H7 (cell line): ENCODE measurements at places on chromosomes 4 and X. TPM values are rescaled to one million over a fixed set of nuclear protein-coding genes. Genes with fewer than 3 reads are reported as not detected.

DNA sequence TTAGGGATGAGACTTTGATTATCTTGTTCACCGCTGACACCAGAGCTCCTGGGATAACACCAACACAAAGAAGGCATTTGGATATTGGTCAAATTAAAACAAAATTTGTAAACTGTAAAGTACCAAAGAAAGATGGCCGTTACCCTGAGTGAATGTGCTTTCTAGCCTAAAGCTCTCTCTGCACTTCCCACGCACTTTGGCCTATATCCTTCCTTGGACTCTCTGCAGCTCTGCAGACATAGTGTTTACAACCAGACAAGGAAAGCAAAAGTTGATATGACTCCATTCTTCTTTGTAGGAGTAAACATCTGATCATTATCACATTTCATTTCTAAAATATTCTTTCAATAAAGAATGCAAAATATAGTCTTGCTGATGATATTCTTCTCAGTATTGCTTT is 44.8 kb upstream of the PITX2 start:
- no peak for DNase-seq

DNA sequence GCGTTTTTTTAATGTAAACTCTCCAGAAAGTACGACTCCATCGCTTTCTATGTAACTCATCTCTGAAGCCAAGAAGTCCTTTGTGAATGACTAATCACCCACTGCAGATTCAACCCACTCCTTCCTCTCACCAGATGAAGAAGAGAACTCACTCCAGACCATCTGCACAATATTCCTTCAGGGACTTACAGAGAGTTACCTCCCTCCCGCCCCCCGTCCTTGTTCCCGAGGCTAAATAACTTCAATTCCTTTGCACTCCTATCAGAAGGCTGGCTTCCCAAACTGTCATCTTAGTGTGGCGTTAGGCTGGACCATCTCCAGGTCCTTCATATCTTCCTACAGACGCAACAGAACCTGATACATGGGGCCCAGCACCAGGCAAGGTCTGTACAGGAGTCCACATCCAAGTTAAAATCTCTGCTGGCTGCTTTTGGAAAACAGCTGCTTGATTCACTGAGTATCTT is 82.4 kb downstream of the AFAP1 start:
- no peak for DNase-seq

DNA sequence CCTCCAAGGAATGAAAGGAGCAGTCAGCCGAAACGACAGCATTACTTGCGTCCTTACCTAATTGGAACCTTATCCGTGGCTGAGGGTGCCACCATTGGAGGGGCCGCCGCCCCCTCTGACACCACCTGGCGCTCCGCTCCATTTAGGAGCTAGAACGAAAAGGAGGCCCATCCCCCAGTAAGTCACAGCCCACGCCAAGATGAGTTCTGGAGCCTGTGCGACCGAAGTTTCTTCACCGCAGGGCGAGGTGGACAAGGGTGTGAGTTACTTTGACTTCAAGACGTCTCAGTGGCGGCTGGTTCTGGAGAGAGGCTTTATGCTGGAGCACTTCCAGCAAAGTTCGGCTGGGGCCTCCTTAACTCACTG is 729 bp upstream of the IRF2 start:
- no peak for DNase-seq

DNA sequence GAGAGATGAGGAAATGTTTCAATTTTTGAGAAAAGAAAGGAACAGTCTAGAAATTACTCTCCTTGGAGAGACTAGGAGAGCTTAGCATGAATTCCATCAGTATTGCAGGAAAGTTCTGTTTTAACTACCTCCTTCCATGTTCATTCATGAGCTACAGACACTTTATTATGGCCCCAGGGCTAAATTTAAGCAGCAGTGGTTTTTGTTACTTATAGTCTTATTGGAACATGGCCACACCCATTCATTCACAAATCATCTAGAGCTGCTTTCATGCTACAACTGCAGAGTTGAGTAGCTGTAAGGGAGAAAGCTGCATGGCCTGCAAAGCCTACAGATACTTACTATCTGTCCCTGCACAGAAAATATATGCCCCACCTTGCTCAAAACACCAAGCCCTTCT is 81.7 kb downstream of the SHISA3 start:
- DNase-seq: no peak

The OTC gene
- total RNA-seq: not detected in 2 replicates

DNA sequence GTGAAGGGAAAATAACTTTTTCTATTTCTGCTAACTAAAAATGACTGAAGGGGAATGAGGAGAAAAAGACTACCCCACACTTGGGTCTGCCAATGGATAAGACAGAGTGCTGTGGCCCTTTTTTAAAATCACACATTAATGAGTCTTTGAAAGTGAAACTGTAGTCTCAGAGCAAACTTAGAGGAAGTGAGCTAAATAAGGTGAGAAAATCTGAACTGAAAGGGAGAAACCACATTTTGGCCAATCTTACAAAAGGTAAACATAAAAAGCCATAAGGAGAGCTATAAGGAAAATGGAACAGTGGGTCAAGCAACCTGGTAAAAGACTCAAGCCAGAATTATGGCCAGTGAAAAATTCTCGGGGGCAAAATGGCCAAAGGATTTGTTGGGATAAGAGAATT is 755.1 kb upstream of the IGFBP7 start:
- no peak for DNase-seq

The MAGEA1 gene
- total RNA-seq: not detected in 2 replicates

The KIF4A gene
- 25.7 and 36.0 TPM in 2 replicates for total RNA-seq

The MYOZ2 gene
- not detected in 2 replicates for total RNA-seq

The SHROOM2 gene
- total RNA-seq: 22.9 and 24.1 TPM in 2 replicates

DNA sequence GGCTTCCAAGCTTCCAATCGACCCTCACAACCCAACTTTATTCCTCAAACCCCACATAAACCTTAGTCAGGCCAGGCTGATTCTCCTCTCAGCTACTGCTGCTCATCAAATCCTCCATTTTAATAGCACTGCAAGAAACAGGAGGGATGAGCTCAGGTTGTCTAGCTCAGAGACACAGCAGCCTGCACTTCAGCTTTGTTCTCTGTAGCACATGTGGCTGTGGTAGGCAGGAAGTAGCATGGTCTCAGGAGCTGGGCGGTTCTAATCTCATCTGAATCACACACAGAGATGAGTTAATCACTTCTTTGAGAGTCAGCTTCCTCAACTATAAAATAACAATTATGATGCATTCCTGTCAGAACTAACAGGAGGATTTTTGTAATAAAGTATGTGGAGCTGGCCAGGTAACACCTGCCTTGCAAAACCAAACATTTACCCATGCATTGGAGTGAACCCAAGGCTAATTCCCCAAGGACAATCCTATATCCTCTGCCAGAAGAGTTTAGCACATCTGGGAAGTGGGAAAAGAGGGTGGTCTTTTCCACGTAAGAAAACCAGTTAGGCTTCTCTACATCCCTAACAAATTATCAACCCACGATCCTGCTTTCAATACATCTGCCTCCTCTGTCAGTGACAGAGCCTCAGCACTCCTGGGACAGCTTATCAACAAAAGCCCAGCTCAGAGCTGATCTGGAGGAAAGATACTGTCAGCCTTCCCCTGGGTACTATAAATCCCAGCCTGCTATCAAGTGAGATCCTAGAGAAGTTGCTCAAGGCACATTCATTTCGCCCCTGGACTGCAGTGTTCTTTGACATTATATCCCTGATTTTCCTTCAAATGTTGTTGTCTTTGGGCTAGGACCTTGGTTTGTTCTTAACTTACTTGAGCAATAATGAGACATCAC is 32.8 kb downstream of the ELOVL6 start:
- no peak for DNase-seq

- DNase-seq: no peak
Observed at GRCh38 chr4:112184438-112184837, 39.2 kb downstream of the FAM241A start.

The MUC7 gene
- not detected in 2 replicates for total RNA-seq

The TNMD gene
- total RNA-seq: 24.2 and 30.0 TPM in 2 replicates

GRCh38 chr4:154414796-154415195 is 76.8 kb downstream of the DCHS2 start:
- DNase-seq: no peak

The PPEF2 gene
- total RNA-seq: not detected in 2 replicates

- DNase-seq: no peak
Observed at GRCh38 chrX:74507191-74507590, 85.9 kb downstream of the SLC16A2 start.

DNA sequence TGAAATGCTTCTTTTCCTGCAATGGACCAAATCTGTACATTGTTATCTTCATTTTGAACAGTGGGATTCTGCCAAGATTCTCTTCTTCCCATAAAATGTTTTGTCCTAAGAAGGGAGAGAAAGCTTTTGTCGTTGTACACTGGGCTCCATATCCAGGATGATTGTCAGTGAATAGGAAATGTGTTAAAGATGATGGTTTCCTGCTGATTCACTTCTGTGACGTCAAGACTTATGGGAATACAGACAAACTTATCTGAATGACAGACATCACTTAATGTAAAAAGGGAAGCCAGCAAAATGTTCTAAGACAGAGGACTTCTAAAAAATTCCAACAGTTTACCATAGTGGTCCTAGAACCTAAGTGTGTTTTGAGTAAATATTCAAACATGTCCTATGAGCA is 53.7 kb upstream of the HPF1 start:
- no peak for DNase-seq

The HPGDS gene
- total RNA-seq: 0.21 TPM in 1 of 2 replicates, not detected in the other

The CENPVL2 gene
- 1.3 and 1.4 TPM in 2 replicates for total RNA-seq

The TENM3 gene
- total RNA-seq: 67.1 and 83.5 TPM in 2 replicates

DNA sequence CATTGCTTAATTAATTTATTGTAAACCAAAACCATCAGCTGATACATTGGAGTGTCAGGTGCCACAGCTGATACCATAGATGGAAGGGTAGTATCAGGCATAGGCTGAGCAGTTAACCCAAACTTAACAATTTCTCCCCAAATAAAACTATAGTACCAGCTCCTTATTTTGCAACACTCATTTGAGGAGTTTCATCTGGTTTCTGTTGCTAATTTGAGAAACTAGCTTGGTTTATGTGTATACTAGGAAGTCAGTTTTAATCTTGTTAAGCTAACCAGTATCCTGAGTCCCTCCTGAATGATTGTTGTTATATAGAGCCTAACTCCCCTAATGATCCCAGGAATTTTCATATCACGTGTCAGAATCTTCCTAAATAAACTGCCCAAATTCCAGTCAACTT is 12.7 kb downstream of the DCAF16 start:
- DNase-seq: no peak

The RPS6KA6 gene
- total RNA-seq: 6.7 and 9.3 TPM in 2 replicates

- peak; percentile 90 for DNase-seq
Observed at GRCh38 chrX:152926279-152926678, 28.4 kb downstream of the ZNF185 start.

The MGAT4D gene
- total RNA-seq: not detected in 2 replicates

DNA sequence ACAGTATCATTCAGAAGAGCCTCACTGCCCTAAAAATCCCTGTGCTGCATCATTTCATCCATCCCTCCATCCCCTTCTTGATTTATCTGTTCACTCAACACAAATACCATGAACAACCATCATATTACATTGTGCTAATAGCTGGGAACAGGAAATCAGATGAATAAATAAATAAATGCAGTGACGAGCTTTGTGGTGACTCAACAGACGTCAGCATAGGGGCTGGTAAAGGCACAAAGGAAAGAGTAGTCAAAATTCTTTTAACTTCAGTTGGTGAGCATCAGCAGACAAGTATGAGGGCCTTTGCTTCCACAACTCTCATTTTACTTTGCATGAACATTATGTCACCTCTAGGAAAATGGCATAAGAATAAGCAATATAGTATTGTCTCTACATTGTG is 65.5 kb downstream of the EDNRA start:
- no peak for DNase-seq

The SEL1L3 gene
- 25.1 and 28.1 TPM in 2 replicates for total RNA-seq

GRCh38 chr4:106967892-106968291 is 68.2 kb downstream of the DKK2 start:
- DNase-seq: no peak

GRCh38 chr4:150038335-150039076 is 39.7 kb upstream of the DCLK2 start:
- DNase-seq: no peak

DNA sequence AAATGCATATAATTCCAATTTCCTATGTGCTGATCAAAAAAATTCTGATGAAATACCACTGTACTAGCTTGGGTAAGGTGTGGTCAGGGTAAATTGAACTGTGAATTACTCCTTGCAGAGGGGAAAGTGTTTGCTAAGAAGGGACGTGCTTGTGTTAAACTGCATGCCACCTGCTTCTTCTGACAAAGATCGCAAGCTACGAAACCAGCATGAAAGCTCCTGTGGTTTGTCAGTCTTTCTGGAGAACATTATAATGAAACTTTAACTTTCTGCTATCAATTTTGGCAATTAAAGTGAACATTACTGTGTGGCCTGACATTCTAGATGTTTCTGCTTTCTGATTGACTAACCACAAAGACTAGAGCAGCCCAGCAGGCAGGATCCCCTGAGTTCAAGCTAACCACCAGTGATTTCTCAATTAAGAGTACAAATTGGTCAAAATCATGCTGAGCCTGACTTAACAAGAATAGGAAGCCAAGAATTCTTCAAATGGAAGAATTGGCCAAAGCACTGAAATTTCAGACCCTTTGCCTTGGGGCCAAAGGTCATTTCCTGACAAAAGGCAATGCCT is 239.0 kb downstream of the SLITRK2 start:
- no peak for DNase-seq

The NAP1L3 gene
- total RNA-seq: 41.1 and 41.3 TPM in 2 replicates

GRCh38 chr4:34138385-34138784 is 2105.9 kb downstream of the ARAP2 start:
- no peak for DNase-seq

DNA sequence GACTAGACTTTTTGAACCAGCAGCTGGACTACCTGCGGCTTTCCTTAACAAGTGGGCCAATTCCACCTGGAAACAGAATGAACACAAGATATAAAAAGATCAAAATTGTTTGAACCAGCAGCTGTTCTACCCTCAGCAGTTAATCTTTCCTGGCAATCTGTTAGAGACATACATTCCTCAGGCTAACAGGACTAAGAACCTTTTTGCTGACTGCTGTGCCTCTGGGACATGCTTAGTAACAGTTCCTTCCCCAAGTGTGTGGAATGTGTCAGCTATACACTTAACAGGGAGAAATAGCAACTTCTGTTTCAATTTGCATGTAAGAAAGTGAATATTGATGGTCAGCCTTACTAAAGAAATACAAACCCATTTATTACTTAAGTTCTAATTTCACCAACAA is 554.4 kb downstream of the ARAP2 start:
- no peak for DNase-seq

- DNase-seq: peak; percentile 41
Observed at GRCh38 chrX:132908891-132909290, 49.5 kb downstream of the HS6ST2 start.

GRCh38 chr4:1509366-1509765 is 103.1 kb upstream of the NKX1-1 start:
- DNase-seq: no peak

- no peak for DNase-seq
Observed at GRCh38 chr4:66572949-66573348, 902.7 kb upstream of the EPHA5 start.

GRCh38 chr4:128768373-128768996 is 41.0 kb upstream of the JADE1 start:
- DNase-seq: no peak
